Left kidney (tissue), 8 donors: ENCODE measurements at places on chromosomes 7 and 10. TPM values are rescaled to one million over a fixed set of nuclear protein-coding genes. Genes with fewer than 3 reads are reported as not detected.
A peak's percentile ranks its signal among the peaks of the same experiment; 100 is the strongest.

Gene SFR1
- polyA plus RNA-seq, result 11.9 TPM

Gene MAGI2
- polyA plus RNA-seq, result 37.2 TPM

Gene PPP1R17
- not detected for polyA plus RNA-seq

Gene GOLGA7B
- 1.2 TPM for polyA plus RNA-seq

Gene TMEM176A
- polyA plus RNA-seq, result 90.9 TPM

Gene HACD1
- 16.5 TPM for polyA plus RNA-seq

DNA sequence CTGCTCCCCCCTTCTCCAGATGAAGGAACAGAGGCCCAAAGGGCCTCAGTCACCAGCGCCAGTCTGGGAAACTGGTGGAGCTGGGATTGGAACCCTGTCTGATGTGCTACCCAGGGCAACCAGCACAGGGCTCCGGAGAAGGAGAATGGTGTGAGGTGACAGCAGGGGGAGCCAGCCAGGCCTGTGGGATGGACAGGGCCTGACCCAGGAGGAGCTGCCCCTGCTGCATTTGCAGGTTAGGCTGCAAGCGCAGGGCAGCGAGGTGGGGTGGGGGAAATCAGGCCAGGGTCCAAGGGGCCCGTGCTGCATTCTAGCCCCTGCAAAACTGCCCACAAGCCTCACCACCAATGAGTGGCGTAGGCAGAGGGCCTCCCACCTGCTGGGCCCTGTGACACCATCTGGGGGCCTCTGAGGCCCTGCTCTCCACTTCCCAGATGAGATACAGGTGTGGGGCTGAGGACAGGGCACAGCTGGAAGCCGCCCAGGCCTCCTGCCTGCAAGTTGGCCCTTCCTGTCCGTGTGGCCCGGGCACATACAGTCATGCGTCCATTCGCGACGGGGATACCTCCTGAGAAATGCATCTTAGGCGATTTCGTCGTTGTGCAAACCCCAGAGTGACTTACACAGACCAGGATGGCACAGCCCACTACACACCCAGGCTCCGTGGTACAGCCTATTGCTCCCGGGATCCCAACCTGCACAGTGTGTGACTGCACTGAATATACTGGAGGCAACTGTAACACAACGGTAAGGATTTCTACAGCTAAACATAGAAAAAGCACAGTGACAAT, 45.3 kb downstream of the RASGEF1A start:
- no peak for DNase-seq

- DNase-seq, result no peak
These were observed 24.9 kb upstream of the CACNA2D1 start for GRCh38 chr7:82468435-82468834.

DNA sequence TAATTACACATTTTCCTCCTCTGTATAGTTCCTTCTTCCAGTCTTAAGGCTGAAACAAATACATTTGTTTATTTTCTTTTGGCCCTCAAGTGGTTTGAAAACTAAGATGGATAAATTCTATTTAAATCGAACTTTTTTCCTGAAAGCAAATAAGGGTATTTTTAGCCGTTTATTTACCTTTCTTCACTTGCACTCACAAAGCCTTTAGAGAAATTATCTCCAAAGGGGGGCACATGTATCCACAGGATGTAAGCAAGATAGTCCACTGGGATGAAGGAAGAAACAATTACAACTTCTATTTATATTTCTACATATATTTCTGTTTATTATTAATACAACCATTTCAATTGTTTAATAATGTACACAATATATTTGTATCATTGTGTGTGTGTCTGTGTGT, 10.2 kb downstream of the CPA4 start:
- DNase-seq, result no peak

DNA sequence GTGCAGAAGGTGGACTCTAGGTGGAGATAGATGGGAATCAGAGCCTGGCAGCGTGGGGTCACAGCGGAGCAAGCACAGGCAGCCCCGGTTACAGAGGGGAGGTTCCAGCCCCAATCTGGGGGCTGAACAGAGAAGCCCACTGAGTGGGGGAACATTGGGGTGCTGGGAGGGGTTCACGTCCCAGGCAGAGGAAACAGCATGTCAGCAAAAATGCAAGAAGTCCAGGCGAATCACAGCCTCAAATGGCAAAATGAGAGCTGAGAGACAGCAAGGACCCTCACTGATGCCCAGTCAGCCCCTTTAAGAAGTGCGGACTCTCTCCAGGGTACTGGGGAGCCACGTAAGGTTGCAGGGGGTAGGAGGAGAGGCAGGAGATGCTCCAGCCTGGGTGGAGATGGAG, 62.0 kb downstream of the ELFN1 start:
- DNase-seq, result no peak

GRCh38 chr10:77713521-77714280, 76.1 kb upstream of the KCNMA1 start:
- DNase-seq, result no peak

DNA sequence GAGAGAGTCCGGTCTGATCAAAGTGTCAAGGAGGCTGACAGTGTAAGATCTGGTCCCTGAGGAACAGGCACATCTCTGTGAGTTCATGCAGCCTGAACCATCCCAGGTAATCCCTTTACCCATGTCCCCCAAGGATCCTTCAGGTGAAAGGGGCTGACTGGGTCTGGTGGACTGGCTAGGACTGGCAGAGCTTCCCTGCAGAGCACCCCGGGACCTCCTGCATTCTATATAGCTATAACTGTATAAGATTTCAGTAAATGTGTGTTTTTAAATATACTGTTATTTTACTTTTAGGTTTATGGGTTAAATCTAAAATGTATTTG, 246.8 kb downstream of the ELMO1 start:
- no peak for DNase-seq

DNA sequence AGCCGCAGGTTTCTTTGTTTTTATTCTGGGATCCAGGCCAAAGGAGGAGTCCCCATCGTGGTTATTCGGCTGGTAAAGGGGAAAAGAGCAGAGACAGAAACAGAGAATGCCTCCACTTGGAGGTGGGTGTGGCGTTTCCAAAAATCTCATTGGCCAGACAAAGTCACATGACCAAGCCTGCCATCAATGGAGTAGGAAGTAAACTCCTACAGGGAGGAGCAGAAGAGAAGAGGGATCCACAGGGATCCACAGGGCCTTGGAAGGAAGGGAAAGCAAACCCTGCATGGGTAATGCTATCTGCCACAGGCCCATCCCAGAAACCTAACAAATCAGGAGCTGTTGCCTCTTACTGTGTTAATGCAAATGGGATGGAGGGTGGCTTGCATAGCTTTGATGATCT, 425.7 kb upstream of the GALNT17 start:
- DNase-seq, result no peak

DNA sequence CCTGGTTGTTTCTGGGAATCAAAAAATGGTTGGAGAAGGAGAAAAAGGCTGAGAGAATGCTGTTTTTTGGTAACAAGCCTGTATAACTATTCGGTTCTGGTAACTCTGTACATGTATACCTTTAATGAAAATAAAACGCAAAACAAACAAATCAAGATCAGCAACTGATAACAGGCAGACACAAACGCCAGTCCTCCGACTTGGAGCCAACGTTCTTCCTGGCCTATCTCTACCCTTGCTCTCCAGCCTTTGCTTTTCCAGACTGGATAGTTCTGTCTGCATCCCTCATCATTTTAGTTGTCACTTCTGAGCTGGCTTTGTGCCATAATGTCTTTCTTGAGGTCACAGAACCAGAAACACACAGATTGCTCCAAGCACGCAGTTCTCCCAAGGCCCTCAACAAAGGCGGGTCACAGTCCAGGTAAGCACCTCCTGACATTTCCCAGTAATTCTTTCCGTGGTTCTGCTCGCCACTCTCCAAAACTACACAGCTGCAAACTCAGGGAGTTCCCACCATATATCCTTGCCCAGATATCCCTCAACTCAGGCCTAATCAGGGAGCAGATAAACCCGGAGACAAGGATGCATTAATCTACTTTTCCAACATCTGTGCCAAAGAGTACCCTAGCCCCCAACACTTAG, 20.2 kb downstream of the HIP1 start:
- DNase-seq, result no peak

DNA sequence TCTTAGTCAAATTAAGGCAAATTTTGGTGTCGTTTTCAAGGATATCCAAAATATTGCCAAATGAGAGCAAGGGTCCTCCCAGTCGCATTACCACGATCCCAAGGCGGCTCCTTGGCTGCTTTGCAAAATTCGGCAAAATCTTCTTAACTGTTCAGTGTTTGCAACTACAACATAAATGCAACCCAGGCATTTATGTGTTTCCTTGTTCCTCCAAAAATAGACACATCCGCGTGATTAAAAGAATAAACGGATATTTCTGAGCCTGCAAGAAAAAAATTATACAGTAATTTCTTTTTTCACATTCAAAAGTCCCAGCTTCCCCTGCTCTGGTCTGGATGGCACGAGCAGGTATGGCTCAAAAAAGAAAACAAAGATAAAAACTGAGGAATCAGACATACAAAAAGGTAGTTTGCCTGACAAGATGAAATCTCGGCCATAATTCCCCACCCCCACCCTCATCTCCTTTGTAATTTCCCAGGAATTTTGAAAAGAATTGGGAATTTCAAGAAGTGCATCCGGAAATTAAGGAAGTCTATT, 6.0 kb downstream of the SKIDA1 start:
- peak; percentile 41 for DNase-seq

DNA sequence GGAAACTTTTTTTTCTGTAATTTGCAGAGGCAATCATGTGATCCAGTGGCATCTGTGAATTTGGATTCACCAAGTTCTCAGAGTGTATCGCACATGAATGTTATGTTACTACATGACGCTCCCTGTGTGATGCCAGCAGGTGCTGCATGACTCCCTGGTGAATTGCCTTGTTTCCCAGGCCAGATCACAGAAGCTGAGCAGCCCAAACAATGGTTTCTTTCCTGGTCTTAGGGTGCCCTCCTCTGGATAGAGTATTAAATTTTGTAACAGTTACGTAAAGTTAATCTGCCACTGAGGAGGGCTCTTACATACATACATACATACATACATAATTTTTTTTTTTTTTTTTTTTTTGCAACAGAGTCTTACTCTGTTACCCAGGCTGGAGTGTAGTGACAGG, 3.6 kb downstream of the ZSCAN21 start:
- peak; percentile 50 for DNase-seq

DNA sequence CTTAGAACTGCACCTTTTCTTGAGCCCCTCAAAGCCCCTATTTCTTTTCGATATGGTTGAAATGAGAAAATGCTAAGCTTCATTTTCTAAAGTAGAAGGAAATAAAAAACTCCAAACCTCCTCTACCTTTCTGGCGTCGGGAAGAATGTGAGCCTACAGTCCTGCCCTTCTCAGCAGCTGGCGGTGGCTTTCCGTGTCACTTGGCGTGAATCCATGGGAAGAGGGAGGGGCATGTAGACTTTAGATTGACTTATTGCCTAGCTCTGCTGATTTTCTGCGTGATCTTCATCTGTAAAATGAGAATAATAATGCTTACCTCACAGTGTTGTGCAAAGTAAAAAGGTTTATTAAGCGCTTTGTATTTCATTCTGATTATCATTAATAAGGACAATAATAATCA, 35.0 kb downstream of the PRR15 start:
- DNase-seq, result no peak

GRCh38 chr7:79227044-79227443, 226.4 kb downstream of the MAGI2 start:
- DNase-seq, result no peak

DNA sequence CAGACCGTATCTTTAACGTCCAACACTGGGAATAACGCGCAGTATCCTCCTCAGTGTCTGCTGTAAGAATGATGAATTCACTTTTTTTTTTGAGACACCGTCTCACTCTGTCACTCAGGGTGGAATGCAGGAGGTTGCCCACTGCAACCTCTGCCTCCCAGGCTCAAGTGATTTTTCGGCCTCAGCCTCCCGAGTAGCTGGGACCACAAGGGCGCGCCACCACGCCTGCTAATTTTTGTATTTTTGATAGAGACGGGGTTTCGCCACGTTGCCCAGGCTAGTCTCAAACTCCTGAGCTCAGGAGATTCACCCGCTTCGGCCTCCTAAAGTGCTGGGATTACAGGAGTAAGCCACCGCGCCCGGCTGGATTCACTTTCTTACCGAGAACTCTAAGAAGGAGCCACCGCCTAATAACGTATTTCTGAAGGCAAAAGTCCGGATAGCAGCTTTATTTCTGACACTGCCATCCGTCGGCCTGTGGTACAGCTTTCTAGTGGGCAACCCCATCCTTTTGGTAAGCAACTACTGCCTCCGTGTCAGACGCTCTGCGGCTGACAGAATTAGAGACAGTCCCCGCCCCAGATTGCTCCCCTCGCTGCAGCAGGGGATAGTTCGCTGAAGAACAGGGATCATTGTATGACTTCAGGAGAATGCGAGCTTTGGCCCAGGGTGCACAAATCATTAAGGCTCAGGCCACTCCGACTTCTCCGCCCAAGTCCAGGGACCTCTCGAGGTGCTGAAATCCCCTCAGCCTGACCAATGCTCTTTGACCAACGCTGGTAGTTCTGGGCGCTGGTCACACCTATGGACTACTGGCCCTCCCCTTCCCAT, 662 bp downstream of the POLR3A start:
- DNase-seq, result no peak

- DNase-seq, result no peak
These were observed 161.6 kb downstream of the BICC1 start for GRCh38 chr10:58674251-58674650.

- no peak for DNase-seq
These were observed 32.2 kb upstream of the TRIL start for GRCh38 chr7:28990200-28990960.

DNA sequence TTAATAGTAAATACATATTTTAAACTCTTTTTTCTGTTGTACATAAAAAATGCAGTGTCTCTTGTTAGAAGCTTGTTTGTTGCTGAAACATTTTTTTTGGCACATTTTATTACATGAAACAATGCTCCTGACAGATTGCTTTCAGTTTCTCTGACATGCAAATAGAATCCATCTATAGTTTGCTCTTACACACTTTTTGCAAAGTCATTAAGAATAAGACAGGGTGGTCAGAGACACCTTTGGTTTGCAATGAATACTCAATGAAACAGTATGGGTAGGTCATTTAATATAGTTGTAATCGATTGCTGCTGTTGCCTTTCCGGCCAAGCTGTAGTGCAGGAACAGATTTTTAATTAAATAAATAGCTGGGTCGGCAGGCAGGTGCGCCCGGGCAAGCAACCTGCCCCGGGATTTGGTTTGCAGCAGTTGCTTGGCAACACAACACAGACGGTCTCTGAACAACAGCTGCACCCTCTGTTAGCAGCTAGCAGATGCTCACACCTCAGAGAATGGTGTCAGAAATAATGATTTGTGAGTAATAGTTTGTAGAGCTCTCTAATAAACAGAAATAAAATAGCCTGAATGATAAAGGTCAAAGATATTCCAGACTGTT, 115.7 kb upstream of the CACNA2D1 start:
- DNase-seq, result no peak

DNA sequence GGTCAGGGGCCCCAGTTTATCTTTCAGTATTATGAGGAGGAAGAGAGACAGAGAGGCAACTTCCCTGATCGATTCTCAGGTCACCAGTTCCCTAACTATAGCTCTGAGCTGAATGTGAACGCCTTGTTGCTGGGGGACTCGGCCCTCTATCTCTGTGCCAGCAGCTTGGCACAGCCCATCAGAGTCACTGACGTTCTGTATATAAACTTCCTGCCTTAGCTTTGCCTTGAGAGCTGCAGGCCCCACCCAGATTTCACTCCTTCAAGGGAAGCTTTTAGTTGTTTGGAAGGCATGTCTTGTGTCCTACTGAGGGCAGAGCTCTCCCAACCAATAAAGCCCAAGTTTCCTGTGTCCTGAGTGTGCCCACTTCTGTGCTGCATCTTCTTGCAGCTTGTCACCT, 242.5 kb upstream of the PRSS58 start:
- no peak for DNase-seq
